Fibroblast of pulmonary artery (primary cell): ENCODE measurements at places on chromosomes 5 and 9.

DNA sequence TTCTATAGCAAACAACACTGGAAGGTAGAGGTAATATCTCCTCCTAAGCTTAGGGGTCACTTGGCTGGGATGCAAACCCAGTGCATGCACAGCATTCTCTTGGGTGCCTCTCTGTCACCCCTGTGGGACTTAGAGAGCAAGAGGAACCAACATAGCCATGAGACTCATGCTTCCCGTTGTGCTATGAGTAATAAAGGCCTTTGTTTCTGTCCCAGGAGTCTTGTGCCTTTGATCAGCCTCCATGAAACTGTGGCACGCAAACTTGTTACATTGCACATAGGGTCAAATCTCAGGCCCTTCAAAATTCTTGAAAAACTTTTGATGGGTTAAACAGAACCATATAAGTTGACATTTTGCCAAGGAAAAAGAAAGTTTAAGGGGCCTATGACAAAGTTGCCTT is 272.8 kb downstream of the TAF11L14 start:
- DNase-seq: no peak

- DNase-seq: peak; percentile 92
These were observed 474.5 kb downstream of the LRRC70 start for GRCh38 chr5:63053019-63053638.

DNA sequence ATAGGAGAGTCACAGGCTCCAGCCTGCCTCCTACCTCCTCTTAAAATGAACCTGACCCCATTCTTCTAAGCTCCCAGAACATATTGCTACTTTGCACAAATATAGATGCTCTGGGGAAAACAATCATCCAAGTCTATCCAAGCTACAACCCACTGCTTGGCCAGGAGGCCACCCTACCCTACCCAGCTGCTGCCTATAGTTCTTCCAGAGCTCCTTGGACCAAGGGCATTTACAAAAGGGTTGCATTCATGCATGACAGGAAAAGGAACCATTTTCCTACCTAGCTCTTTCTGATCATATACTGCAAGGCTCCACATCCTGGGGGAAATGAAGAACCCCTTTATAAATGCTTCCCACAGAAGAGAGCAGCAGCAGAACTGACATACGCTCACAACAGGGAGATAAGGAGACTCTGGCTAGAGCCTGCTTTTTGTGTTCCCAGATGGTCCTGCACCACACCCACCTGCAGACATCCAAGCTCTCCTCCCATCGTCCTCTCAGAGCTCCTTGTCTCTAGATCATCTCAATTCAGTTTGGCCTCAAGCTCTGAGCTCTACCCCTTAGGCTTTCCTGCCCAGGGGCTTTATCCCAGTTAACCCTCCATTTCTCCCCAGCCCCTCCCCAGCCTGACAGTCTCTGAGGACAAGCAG is 185.5 kb downstream of the SPOCK1 start:
- DNase-seq: no peak

- DNase-seq: no peak
These were observed 99.2 kb upstream of the BOD1 start for GRCh38 chr5:173715607-173716006.
